ENCODE measurements at places on chromosomes 7 and 10. TPM values are rescaled to one million over a fixed set of nuclear protein-coding genes. Genes with fewer than 3 reads are reported as not detected.

GRCh38 chr10:98244586-98244985 is 23.4 kb downstream of the LOXL4 start:
- DNase-seq = no peak

GRCh38 chr10:132156382-132156781 is 30.4 kb upstream of the DPYSL4 start:
- DNase-seq = no peak

GRCh38 chr10:133257489-133258065 is 19.1 kb downstream of the ADAM8 start:
- peak; percentile 88 for DNase-seq

DNA sequence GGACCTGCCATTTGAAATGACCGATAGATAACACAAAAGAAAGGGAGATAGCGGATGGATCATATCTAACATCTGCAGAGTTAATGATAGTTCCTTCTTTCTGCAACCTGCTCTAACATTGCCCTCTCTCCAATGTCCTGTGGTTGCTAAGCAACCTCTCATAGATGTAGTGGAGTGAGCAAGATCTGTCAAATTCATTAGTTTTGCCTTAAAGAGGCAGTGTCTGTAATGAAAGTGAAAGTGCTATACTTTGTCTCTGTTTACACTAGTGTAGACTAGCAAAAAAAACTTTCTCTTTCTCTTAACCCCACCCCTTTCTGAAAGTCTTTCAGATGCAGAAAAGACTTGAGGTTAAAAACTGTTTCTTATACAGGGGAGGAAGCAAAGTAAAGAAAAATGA is 1196.9 kb downstream of the SORCS3 start:
- no peak for DNase-seq

Gene TAS2R5
- total RNA-seq = 2.2 TPM

GRCh38 chr10:70498970-70499835 is 20.6 kb downstream of the PALD1 start:
- no peak for DNase-seq

GRCh38 chr10:921471-922414 is 9.8 kb downstream of the LARP4B start:
- DNase-seq = no peak

GRCh38 chr10:79374312-79375191 is 27.3 kb downstream of the PPIF start:
- peak; percentile 87 for DNase-seq

Gene TRIM73
- total RNA-seq = 5.6 TPM

Gene ERV3-1
- total RNA-seq = 32.0 TPM

Gene WNT8B
- total RNA-seq = 0.18 TPM

DNA sequence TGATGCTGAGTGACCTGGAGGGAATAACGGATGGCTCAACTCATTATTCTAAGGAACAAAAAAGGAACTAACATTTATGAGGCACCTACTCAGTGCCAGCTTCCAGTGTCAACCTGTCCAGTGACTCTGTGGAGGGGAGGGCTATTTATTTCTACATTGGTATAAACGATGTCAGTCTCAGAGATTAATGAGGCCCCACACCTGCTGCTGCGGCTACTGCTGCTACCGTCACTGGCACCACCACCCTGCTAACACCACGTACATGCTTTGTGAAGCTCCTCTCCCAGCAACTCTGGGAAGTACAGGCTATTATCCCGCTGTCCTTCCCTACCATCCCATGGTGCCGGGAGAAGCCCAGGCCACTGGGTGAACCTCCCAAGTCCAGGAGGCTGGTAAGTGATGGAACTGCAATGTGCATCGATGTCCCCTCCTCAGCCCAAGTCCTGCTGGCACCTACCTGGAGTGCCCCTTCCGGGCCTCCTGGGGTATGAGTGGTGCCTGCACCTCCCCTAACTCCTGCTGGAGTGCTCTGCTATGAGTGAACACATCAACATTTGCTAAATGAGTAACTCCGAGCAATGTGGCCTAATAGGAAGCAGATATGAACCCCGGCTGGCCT is 101.5 kb downstream of the ARHGAP22 start:
- DNase-seq = no peak

- DNase-seq = no peak
Observed at GRCh38 chr7:106806556-106806955, 58.5 kb upstream of the PIK3CG start.

DNA sequence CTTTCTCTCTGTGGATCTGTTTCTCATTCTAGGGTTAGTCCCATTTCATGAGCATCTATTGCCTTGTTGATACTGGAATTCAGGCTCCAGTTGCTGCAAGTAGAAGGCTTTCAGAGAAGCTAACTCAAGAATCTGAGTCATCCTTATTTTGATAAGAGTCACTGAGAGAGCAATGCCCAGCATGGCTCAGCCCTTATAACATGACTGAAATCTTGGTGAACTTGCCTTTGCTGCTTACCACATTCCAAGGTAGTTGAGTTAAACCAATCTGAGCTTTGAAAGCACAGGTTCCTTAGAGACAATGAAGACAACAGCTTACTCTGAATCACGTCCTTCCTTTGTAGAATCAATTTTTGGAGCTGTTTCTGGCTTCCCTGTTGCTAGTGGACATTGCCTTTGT is 53.6 kb upstream of the CHCHD3 start:
- DNase-seq = no peak

DNA sequence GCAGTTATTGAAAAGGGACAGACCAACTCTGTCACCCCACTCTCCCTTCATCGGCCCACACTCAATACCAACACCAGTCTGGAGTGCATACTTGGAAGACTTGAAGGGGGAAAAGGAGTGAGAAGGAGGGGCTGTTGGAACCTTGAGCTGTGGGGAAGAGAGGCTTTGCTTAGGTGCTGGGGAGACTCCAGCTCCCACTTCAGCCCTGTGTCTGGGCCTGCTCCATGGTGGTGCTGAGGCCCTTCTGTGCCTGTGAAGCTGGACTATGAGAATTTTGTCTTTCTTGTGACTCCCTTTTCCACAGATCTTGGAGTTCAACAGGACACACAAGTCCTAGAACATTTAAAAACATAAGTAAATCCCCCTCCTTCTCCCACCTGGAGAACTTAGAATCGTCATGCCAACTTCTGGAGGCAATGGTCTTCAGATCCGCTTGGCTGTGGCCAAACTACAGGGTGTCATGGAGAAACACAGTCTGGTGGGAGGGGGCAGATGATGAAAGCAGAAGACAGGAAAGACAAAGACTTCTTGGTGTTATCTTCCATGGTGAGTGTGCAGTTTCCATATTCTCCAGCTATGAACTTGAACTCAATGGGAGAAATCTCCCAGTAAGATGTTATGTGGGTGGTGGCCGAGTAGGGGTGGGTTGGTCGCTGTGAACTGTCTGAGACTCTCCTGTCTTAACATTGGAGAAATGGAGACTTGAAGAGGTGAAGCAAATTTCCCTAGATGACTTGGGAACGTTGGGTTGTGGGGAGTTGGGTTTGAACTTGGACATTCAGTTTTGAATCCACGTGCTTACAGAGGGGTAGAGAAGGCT is 18.4 kb upstream of the GIMAP8 start:
- DNase-seq = no peak

GRCh38 chr10:42943025-42943818 is 133.6 kb upstream of the RET start:
- no peak for DNase-seq

Gene HECW1
- 0.06 TPM for total RNA-seq

GRCh38 chr10:77207828-77208185 is 429.8 kb downstream of the KCNMA1 start:
- DNase-seq = no peak

Gene ATOH7
- not detected for total RNA-seq

GRCh38 chr10:119817991-119818888 is 54.4 kb downstream of the MCMBP start:
- DNase-seq = peak; percentile 67

DNA sequence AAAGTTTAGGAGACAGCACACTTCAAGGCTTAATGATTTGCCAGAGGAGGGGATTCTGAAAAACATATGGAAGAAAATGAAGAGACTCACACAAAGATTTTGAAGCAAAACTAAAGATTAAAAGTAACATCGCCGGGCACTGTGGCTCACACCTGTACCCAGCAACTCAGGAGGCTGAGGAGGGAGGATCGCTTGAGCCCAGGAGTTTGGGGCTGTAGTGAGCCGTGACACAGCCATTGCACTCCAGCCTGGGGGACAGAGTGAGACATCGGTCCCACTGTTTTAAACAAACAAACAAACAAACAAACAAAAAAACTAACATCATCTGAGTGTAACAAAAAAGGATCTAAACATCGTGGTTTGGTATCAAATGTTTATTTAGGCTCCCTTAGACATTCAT is 33.7 kb upstream of the DAGLB start:
- DNase-seq = no peak

Gene TMEM184A
- 4.3 TPM for total RNA-seq

- no peak for DNase-seq
Observed at GRCh38 chr10:42984035-42984610, 92.7 kb upstream of the RET start.

DNA sequence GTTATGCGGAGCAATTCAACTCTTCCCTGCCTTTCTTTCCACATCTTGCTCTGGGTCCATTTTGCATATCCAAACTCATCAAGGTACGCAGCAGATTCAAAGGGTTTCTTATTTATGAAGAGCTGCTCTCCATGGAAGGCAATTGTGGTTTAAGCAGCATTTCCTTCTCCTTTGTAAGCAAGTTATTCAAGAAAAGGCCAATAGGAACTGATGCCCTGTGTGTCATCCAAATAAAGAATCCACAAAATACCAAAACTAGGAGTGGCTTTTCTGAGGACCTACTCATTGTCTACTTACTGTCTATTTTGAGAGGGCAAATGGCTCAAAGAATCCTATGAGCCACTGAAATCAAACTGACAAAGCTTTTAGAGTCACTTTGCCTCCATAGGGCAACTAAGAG is 253.1 kb downstream of the PTEN start:
- DNase-seq = no peak

DNA sequence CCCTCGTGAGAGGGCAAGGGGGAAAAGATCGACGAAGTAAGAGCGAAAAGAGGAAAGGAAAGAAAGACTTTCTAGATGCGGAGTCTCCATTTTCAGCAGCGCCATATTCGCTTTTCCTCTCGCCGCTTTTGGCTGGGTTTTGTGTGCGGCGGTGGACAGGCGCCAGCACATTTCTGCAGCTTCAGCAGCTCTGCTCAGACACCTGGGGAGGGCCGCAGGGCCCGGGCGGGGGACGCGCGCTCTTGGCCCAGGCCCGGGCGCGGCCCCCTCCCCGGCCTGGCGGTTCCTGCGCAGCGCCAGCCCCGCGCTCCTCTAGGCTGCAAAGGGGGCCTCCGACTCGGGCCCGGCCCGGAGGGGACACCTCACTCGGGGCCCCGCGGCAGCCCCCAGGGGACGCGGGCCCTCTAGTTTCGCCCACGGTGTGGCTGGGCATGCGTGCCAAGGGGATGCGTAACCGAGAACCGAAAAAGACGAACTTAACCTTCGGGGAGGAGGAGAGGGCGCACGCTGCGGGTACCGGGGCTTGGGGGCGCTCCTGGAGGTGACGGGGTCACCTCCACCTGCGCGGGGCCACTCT is 34.5 kb upstream of the EBLN1 start:
- peak; percentile 61 for DNase-seq

Gene MRLN
- not detected for total RNA-seq

Gene RELN
- 3.7 TPM for total RNA-seq

Gene NKX2-3
- not detected for total RNA-seq

DNA sequence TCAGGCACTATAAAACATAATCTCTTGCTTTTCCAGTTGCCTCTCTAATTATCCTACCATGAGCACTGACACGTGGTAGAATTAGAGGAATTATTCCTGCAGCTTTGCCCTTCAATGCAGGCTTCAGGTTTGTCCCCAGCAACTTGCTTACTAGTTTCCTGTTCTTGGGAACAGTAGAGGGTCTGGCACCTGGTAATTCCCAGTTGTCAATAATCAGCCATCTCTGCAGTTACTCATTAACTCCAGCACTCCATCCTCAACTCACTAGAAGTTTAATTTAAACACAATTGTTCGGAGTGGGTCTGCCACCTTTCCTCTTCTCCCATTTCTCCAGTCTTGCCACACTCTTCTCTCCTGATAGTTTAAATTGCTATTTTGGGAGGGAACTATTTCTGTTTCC is 324.3 kb upstream of the KIAA1217 start:
- no peak for DNase-seq

- DNase-seq = no peak
Observed at GRCh38 chr10:99276848-99277486, 41.3 kb upstream of the HPSE2 start.

Gene ETV1
- 89.0 TPM for total RNA-seq

DNA sequence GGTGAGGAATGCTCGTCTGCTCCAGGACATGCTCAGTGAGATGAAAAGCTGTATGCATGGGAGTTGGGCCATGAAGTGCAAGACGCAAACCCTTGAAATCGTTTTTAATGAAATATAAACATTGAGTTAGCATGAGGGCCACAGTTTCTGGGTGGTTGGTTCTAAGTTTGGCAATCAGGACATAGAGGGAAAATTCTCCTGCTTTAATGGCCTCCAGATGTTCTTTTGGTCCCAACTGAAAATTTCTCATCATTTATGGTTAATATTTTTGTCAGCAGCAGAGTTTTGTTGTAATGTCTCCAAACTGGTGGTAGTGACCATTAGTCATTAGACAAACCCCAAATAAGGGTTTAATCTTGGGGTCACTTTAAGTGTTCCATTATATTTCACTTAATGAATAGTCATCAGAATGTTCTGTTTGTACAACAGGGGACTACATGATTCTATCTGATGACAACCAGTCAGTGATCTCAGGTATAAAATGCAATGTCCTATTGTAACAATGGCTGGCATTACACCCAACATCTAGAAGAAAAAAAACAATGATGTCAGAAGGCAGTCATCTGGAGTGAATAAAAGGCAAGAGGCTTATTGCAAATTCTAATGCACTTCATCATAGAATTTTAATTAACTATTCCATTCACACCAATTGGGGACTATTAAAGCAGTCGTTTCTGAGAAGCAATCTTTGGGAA is 197.4 kb downstream of the JCAD start:
- no peak for DNase-seq

Gene TSPAN12
- 43.6 TPM for total RNA-seq

DNA sequence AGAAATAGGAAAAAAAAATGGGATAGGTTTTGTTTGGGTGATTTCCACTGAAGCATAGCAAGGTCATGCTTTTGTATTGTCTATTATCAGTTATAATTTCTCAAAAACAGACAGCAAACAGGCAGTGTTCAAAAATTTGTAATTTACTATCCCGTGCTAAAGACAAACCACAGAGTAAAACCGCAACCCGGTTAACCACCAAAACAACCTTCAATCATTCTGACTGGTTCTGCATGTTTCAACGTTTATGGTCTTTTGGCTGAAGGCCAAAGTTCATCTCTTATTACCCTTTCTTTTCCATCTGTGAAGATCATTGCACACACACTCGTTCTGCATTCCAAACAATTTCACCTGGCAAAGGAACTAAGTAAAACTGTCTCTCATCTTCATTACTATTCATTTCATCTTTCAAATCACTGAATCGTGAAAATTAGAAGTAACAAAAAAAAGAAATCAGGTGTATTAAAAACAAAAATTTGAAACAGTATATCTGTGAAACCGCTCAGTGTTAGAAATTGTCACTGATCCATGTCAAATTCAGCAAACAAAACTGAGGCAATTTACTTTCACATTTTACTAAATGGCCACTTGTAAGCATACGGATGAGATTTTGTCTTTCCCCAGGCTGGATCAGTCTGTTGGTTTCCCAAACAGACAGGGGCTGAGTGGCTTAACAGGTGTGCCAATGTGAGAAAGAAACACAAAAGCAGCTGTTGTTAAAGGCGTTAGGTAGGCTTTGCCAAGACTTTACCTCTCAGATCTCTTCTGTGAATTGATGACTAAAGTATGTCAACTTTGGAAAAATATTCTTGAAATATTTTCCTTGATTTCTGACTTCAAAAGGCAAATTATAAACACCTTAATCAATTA is 539.6 kb downstream of the CNTNAP2 start:
- no peak for DNase-seq

- DNase-seq = no peak
Observed at GRCh38 chr10:125878957-125879835, 1.9 kb downstream of the DHX32 start.
